ENCODE measurements at places on chromosomes 2 and 18.

DNA sequence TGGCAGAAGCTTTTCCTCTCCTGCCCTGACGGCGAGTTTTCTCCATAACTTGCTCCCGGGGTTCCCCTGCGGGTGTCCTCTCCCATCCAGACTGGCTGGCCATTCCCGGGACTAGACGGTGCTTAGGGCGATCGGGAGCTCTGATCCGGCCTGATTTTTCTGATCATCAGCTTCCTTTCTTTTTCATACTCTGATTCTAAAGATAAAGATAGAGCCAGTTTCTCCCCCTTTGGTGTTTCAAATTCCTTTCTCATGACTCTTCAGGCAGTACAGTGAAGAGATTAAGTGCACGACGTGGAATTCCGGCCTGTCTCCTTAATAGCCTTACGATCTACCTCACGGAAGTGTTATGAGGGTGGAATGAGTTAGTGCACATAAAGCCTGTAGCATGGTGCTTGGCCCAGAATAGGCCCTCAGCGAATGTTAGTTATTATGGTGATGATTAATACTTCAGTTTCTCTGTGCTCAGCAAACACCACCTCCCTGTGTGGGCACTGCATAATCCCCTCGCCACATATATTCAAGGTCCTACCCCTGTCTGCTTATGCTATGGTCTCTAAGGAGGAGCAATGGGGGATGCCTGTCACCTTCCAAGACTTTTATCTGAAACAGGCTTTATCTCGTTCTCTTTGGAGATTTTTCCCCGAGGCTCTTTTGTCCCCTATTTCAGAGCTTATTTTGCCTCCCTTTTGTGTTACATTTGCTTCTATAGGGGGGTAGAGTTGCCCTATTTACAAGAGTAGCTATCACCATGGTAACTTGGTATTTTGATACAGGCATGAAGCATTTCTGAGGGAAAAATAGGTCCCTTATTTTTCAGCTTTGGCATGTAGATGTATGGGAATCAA, 254.8 kb downstream of the CDH2 start:
- DNase-seq, result no peak

- DNase-seq, result no peak
Measured at GRCh38 chr18:48794251-48794970, 156.4 kb downstream of the SMAD7 start.

- DNase-seq, result no peak
Measured at GRCh38 chr2:219287580-219288265, 8.6 kb downstream of the DNAJB2 start.

DNA sequence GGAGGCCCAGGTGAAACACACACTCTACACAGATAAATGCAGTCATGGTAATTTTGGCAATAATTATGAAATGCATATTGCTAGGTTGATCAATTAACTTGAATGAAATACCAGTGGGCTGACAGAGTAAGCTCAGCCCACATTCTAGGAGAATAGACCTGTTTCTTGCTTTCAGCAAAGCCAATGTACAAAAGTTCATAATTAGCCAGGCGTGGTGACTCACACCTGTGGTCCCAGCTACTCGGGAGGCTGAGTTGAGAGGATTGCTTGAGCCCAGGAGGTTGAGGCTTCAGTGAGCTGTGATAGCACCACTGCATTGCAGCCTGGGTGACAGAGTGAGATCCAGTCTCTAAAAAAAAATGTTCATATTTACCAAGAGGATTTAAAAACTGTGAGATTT, 15.7 kb upstream of the MBP start:
- DNase-seq, result no peak

- DNase-seq, result no peak
Measured at GRCh38 chr2:210963386-210963785, 407.0 kb downstream of the CPS1 start.

GRCh38 chr2:165203689-165204559, at the start of gene SCN3A:
SCN3A (minus strand) TSS chr2:165204050; CDS start chr2:165176394, 27,656 bp downstream.
- DNase-seq, result no peak

- DNase-seq, result no peak
Measured at GRCh38 chr2:123502931-123503330, 522.2 kb upstream of the CNTNAP5 start.

DNA sequence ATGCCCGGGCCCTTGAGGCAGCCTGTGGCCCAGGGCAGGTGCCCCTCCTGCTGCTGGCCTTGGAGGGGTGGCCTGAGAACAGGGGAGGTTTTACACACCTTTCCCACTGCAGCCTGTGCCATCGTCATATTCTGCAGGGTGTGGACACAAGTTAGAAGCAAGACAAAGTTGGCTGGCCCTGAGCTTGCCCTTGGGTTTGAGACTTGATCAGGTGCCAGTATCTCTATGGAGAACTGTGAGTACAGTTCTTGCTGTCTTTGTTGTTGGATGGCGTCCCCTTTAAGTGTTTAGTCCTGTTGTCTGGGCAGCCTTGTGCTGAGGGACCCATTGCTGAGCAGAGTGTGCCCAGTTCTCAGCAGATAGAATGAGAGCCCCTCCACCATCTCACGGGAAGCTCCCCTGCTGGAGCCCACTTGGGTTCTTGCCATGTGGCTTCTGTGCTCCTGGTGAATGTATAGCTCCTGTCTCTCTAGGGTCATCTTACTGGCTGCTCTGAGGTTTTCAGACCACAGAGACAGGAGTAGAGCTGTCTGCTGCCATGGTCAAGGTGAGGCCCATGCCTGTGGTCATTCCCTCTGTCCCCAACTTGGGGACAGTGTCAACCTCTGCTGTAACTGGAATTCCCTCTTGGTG, 115.9 kb downstream of the SH3RF3 start:
- no peak for DNase-seq

DNA sequence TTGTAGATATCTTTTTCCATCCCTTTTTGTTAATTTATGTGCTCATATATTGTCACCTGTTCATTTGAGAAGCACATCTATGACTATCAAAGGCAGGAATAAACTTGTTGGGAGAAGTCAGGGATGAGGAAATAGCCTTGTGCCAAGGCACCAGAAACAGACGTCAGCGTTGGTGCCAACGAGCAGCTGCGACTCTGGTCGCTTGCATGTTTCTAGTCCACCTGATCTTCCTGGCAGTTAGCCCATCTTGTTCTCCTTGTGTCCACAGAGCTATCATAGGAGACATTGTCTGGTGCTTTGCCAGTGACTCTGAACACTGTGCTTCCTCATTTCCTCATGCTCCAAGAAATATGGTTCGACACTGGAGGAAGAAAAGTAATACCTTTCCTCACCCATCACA, 374.4 kb downstream of the PTPRM start:
- no peak for DNase-seq

- no peak for DNase-seq
Measured at GRCh38 chr18:26436176-26437051, 111.9 kb downstream of the KCTD1 start.

DNA sequence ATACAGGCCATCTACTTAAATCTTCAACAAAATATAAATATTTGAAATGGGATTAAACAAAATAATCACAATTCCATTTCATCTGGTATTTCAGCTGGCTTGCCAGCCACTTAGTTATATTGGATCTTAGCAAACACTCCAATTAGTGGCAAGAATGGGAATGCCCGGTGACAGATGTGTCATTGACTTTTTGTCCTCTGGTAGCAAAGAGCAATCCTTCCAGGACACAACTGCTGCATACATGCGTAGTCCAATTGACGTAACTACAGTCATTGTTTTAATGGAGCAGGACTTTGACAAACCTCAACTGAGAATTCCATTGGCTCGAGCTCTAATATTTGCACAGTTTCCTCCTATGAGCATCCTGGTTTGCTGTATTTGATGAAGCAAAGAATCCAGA, 69.9 kb downstream of the RNF152 start:
- DNase-seq, result no peak

DNA sequence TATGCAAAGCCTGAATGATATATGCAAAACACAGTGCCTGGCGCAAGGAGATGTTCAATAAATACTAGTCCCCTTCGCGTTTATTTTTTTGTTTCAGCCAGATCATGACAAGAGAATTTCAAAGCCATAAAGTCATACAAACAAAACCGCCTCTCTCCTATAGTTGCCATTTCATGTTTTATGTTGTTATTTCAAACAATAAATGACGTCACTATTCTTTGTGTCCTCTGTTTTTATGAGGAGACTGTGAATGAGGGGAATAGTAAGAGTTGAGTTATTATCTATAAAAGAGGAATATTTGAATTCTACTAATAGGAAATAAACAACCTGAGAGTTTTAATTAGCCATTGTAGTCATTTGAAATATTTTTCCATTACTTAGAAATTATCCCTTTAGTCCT, 464.5 kb downstream of the THSD7B start:
- DNase-seq, result no peak

GRCh38 chr2:144126302-144126701, 393.6 kb downstream of the ZEB2 start:
- DNase-seq, result no peak

DNA sequence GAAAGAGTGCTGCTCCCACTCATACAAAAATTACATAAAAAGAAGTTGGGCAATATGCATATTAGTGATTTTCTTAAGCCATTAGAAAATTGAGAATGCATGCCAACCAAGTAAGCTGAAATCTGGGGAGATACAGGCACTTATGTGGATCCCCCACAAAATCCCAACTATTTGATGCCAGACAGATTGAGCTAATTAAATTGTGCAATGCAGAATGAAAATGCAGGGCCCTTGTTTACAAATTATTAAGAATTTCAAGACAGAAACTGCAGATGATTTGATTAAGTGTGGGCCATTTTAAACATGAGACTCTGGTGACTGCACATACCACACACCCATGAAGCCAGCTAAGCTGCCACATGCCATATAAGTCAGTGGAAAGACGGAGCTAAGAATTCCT, 554.5 kb downstream of the CBLN2 start:
- DNase-seq, result no peak

GRCh38 chr18:29153091-29153490, 976.2 kb upstream of the CDH2 start:
- DNase-seq, result no peak

GRCh38 chr2:102975996-102976975, 214.5 kb downstream of the TMEM182 start:
- no peak for DNase-seq

- DNase-seq, result no peak
Measured at GRCh38 chr2:15355386-15355785, 205.7 kb downstream of the NBAS start.

DNA sequence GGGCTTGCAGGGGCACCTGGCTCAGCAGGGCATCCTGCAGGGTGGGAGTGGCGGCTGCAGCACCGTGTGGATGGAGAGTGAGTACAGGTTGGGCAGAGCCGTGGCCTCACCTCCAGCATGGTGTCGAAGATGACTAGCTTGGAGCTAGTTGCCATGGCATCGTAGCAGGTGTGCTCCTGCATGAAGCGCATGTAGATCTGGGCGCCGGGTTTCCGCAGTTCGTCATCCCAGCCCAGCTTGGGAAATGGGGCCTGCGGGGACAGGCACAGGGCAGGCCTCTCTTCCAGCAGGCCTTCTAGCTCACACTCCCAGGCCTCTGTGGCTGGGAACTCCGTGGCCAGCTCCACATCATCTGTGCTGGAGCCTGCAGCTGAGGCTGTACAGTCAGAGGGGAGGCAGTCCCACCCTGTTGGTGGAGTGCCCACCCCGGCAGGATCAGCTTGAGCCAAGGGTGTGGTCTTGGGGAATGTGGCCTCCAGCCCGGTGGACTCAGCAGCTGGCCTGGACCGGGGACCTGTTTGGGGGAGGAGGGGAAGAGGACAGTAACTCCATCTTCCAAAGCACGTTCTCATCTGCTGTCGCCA, 1.6 kb downstream of the PRKAG3 start:
- no peak for DNase-seq

- DNase-seq, result no peak
Measured at GRCh38 chr2:207787017-207787416, 17.3 kb upstream of the FZD5 start.

- no peak for DNase-seq
Measured at GRCh38 chr2:11155381-11156035, at the start of gene SLC66A3. SLC66A3 (plus strand) TSS chr2:11155467; CDS start chr2:11155547, 80 bp downstream.

- no peak for DNase-seq
Measured at GRCh38 chr2:8197825-8198224, 484.0 kb upstream of the ID2 start.

DNA sequence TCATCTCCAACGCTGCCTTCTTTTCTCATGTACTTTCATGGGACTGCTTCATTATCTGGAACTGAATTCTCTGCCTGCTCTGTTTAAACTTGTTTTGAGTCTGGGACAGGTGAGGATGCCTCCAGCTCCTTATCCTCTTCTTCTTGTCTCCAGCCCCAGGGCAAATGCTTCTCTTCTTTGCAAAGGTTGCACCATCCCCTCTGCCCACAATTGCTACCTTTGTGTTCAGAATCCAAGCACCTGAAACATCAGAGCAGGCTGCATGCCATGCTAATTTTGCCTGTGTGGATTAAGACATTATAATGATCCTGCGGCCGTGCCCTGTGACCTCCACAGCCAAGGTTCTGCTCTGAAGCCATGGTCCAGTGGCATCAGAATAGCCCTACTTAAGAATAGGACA, 309.5 kb downstream of the EPHA4 start:
- DNase-seq, result no peak

GRCh38 chr2:151159109-151159662, 102.5 kb downstream of the RBM43 start:
- DNase-seq, result no peak

- DNase-seq, result no peak
Measured at GRCh38 chr2:109110170-109110569, 18.8 kb upstream of the SH3RF3 start.
